ENCODE measurements at places on chromosomes 7 and 10.

DNA sequence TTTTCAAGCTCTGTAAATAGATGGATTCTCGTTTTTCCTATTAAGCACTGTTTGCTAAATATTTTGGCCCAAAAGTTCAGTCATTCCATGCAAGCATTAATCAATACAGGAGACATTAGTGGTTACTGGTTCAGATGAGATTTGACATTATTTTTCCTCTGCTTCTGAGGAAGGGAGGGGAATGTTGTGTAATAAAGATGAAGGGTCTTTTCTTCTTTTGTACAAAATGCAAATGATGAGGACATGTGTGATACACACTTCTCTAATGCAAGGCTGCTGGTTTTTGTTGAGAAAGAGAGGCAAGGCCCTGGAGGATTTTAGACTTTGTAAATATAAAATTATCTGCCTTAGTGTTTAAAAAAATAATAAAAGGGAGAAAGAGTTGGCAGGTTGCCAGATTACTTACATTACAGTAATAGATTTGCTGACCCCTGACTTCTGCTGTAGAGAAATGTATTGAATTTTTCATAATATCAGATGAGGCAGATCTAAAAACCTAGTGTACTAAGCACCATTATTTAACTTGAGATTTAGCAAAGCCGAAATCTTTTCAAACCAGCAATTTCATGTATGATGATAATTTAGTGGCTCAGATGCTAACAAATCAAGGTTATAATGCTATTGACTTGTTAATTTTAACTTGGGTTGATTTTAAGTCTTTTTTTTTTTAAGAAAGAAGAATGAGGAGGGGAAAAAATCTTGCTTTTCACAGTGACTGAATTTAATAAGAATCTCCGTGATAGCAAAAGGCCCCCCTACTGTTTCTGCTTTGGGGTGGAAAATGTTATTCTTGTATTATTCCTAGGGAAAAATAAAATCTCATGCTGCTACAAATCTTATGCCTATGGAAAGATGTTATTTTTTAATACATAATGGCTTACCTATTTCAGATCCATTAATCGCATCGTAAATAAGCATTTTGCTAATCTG lies 180.1 kb downstream of the ARID5B start:
- no peak for DNase-seq

GRCh38 chr7:147483634-147484292 lies 1106.8 kb upstream of the C7orf33 start:
- DNase-seq = no peak

DNA sequence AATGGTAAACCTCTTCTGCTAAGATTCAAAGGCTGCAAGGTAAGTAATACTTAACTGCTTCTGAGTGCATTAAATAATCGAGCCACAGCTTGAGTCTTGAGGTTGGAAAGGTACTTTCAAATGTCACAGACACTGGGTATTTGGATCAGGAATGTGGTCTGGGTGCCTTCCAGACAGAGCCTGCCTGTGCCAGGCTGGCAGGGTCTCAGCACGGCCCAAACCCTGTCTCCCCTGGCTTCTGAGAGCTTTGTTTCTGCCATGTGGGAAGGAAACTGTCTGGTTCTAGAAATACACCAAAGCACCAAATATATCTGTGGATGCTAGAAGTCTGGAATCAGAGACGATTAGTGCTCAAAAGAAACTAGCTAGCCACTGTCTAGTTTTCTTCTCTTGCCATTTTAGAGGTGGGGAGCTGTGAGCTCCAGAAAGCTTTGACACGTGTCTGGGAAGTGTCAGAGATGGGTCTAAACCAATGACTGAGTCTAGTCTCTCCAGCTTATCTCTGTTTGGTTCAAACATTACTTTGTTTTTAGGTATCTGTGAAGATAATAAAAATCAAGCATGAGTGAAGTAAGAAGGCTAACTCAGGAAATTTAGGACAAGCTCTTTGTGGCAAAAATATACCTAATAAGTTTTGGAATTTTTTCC lies 162.8 kb downstream of the CYP26A1 start:
- DNase-seq = no peak

DNA sequence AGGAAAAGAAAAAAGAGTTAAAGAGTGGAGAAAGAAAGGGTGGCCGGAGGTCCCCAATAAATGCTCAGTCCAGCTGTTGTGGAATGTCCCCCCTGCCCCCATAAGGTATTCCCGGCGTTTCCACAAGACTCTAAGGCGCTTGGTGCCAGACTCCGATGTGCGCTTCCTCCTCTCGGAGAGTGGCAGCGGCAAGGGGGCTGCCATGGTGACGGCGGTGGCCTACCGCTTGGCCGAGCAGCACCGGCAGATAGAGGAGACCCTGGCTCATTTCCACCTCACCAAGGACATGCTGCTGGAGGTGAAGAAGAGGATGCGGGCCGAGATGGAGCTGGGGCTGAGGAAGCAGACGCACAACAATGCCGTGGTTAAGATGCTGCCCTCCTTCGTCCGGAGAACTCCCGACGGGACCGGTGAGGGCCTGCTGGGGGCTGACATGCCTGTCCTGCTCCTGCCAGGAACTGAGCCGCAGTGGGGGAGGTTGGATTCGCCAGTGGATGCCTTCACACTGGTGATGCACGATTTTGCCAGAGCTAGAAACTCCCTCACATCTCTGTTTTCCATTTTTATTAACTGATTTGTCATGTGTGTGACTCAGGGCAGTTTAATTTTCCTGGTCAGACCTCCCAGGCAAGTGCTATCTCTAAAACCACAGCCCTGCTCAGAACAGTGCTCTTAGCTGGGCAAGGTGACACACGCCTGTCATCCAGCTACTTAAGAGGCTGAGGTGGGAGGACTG lies 34.2 kb downstream of the TACR2 start:
- DNase-seq = no peak

DNA sequence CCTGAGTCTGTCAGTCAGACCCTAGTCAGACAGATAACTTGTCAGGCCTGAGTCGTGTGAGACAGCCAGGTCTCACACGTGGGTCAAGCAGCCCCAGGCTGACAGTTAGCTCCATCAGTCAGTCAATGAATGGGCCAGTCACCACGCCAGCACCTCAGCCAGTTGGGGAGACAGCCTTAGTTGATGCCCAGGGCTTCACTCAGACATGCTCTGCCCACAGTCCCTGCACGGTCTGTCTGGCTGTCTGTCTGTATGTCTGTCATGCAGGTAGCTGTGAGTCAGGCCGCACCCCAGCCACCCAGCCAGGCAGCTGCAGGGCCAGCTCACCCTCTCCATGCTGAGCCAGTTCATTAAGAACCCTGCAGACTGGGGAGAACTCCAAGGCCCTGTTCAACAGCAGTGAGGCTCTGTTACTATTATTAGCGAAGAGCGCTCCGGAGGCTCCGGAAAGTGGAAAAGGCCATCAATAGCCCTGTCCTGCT lies 141.1 kb upstream of the PCBD1 start:
- DNase-seq = no peak

DNA sequence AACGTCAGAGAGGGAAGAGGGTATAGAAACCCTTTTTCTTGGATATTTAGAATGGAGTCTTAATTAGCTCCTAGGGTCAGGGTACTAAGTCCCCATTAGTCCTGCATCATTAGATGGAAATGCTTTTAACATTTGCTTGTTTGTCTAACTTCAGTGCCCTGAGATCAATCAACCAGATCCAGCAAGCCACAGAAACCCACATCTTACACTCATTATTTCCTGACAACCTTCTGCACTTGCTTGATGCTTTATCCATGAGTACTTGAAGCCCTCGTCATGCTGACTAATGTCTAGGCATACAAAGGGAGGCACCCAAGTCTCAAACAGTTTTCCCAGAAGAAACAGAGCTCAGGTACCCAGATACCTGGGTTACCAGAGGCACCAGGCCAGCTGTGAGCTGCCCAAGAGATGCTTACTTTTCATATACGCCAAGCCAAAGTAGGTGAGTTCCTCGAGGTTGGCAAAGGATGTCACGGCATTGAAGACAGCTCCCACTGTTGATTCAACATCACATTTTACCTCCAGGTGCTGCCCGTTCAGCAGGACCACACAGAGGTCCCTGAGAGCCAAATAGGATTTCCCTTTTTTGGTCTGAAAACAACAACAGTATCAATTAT lies 42.7 kb downstream of the FRMPD2 start:
- no peak for DNase-seq

GRCh38 chr7:151186640-151187408 lies at the start of gene ASB10:
TSS of gene ASB10 (minus strand) at chr7:151187250. CDS start at chr7:151187130, 120 bp downstream.
- DNase-seq = no peak

DNA sequence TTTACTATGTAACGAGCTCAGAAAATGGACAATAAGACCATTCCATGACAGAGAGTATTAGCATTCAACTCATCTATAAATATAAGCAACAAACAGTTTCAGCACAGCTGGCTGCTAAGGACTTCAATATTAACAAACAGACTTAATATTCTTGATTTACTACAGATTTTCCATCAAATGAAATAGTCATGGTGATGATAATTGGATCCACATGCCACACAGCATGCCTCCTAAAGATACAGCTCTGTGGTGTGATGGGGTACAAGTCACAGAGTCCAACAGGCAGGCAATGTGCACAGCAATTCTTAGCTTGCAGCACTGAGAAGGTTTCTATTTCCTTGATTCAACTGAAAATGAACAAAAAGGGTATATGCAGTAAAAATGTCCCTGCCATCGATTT lies 54.0 kb downstream of the DOCK4 start:
- DNase-seq = no peak

All from germinal center (tissue), 1 donor.